CD14-positive monocyte (primary cell): ENCODE measurements at places on chromosomes 13 and 19. TPM values are rescaled to one million over a fixed set of nuclear protein-coding genes. Genes with fewer than 3 reads are reported as not detected.

The SYNGR4 gene
- polyA plus RNA-seq: not detected in 2 replicates

- no peak for DNase-seq
Observed at GRCh38 chr19:48752496-48753365, at the start of gene FUT1. Gene FUT1, minus strand, starts transcription at chr19:48752641. Its CDS starts 1,360 bp downstream, at chr19:48751281.

DNA sequence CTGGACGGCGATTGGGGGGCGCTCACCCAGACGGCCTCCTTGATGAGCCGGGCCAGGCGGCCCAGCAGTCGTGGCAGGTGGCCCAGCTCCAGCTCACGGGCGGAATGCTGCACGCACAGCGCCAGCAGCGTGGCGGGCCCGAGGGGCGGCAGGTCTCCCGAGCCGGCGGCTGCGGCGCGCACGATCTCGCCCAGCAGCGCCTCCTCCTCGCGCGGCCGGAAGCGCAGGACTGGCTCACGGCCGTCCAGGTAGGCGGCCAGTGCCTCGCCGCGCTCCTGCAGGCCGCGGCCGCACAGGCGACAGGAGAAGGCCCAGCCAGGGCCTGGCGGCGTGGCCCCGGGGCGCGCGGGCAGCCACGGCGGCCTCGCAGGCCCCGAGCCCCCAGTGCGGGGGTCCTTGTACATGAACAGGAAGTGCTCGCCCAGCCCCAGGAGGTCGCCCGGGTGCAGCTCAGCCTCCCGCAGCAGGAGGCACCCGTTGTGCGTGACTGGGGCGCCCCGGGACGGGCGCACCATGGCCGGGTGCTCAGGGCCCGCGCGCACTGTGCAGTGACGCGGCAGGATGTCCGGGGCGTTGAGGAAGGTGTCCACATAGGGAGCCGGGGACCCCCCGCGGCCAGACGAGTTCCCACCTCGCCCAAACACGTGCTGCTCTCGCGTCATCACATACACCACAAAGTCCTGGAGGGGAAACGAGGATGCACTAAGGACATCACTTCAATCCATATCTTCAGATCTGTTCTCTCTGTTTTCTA is 9.6 kb upstream of the MAMSTR start:
- no peak for DNase-seq

GRCh38 chr13:44660050-44660449 is 83.9 kb upstream of the TSC22D1 start:
- DNase-seq: no peak
